ENCODE measurements at places on chromosomes 6 and 20.
A peak's percentile ranks its signal among the peaks of the same experiment; 100 is the strongest.

DNA sequence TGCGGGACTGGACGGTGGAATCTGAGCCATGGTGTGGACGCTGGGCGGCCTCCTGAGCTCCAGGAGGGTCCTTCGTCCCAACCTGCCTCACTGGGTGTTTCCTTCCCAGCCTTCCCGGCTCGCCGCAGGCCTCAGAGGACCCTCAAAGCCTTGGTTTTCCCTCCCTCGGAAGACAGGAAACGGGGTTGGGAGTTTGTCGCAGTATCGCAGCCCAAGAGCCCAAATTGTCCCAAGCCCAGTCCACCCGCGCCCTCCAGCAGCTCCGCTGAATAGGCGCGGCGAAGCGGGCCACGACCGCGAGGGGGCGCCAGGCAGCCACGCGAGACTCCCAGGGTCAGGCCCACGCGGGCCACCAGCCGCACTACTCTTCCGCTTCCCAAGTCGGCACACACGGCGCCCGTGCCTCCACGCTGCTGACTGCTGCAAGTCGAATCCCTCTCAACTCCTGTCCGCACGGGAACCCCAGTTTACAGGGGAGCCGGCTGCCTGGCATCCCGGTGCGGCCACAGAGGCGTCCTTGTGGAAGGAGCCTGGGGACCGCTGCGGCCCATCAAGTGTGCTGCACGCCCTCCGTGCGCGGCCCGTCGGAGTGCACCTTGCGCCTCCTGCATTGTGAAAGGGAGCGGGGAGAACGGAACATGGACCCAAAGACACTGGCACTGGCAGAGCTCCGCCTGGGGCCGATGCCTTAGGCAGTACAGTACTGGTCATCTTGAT lies 40.4 kb upstream of the HMGA1 start:
- peak; percentile 93 for DNase-seq

DNA sequence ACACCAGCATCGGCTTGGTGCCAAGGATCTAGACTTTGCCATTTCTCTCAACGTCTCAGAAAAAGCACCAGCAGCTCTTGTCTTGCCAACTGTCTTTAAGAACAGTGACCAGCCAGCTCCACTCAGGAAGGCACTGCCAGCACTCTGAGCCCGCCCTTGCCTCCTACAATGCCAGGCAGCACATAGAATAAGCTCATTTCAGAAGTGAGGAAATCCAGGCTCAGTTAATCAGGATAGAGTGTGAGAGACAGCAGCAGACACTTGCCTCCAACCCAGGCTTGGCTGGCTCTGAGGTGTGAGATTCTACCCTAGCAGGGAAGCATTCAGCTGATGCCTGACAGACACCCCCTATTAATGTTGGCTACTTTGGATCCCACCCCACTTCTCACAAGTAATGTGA lies 4.3 kb upstream of the SYNDIG1 start:
- DNase-seq = no peak

GRCh38 chr6:11414176-11414963 lies 123.2 kb upstream of the TMEM170B start:
- DNase-seq = no peak

GRCh38 chr6:134361011-134361410 lies 43.1 kb upstream of the SGK1 start:
- DNase-seq = no peak

DNA sequence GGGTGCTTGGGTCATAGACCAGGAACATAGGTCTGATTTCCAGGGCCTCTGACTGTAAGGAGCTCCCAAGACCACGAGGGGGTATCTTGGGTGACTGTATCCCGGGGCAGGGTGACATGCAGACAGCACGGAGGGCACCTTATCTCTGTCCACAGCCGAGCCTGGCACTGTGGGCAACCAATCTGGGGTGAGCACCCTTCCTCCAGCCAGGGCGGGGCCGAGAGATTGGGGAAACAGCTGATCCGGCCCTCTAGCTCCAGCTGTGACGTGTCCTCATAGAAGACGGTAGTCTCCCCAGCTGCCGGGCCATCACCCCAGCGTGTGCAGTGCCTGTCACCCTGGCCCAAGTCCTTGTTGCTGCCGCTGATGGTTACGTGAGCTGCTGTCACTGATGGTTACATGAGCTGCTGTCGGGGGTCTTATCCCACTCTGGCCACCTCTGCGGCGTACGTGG lies 139.6 kb upstream of the RNF24 start:
- DNase-seq = no peak

All from stimulated activated CD4-positive, alpha-beta T cell treated with anti-CD3 and anti-CD28 coated beads, TNF-alpha, amount 100 ng/mL, for 1 hour (primary cell).